ENCODE measurements at places on chromosomes 12 and 14. TPM values are rescaled to one million over a fixed set of nuclear protein-coding genes. Genes with fewer than 3 reads are reported as not detected.

DNA sequence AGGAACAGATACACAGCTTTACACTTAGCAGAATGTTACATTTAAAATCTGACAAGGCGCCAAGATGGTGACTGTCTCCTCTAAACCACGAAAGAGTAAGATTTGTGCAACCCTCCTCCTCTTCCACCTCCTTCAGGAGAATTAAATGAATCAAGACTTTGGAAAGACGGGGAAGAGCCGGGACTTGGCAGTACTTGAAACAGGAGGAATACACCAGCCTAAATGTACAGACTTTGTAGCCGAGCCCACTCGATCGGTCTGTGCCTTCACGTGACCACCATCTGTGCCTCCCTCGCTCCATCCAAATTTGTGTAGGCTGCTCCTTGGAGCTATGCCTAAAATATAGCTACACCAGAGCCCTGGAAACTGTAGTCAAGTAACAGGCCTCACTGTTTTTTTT, 38.3 kb downstream of the SSPN start:
- no peak for DNase-seq

- DNase-seq: no peak
Observed at GRCh38 chr14:104596927-104597351, 7.6 kb downstream of the TMEM179 start.

- DNase-seq: no peak
Observed at GRCh38 chr14:56648508-56649301, 69.1 kb downstream of the TMEM260 start.

DNA sequence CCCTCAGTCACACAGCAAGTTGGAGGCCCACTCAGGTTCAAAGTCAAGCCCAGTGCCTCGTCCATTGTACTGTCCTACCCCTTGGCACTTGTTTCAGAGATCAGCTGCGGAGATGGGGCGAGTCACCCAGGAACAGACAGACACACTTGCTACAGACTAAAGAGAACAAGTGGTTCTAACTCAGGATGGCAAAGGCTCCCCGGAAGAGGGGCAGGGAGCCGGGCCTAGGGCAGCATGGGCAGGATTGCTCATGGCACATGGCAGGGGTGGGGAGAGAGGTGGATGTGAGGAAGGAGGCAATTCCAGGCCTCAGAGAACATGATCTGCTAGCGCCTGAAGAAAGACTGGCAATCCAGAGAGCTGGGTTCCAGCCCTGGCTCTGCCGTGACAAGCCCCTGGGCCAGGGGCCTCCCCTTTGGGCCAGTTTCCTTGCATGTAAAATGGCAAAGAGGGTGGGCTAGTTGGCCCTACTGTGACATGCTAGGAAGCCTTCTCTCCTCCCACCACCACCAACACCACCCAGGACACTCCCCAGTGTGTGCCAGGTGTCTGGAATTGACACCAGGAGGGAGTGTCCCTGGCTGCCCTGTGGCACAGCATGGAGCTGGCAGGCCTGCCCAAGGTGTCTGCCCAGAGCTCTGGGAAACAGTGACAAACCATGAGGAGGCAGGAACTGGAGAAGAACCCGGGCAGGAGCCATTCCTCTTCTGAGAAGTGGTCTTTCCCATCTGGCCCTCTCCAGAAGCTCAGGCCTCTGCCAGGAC, 24.0 kb upstream of the IRF2BPL start:
- DNase-seq: no peak

- peak; percentile 17 for DNase-seq
Observed at GRCh38 chr12:27821259-27821973, 41.4 kb upstream of the MANSC4 start.

- no peak for DNase-seq
Observed at GRCh38 chr14:106211334-106211900, 685.0 kb downstream of the TMEM121 start.

DNA sequence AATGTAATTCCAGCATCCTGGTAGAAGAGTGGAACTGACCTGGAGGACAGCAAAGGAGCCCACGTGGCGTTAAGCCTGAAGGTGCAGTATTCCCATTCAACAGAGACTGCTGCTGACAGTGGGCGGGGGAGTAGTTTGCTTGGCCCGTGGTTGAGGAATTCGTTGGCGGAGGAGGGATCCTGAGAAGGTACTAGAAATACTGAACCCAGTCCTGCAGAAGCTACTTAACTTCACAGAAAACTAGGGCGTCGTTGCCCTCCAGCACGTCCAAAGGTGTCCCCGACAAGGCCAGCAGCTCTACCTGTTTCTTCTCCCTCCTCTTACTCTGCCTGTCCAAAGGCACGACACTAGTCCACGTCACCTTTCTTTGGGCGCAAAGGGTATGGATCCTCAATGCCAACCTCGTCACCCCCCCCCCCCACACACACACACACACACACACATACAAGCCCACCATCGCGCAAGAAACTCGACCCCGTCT, 303 bp downstream of the PUS7L start:
- no peak for DNase-seq

GRCh38 chr12:62605981-62606380, 139.4 kb downstream of the MON2 start:
- DNase-seq: no peak

- DNase-seq: no peak
Observed at GRCh38 chr12:125528281-125528680, 463.0 kb downstream of the AACS start.

- no peak for DNase-seq
Observed at GRCh38 chr14:50822501-50823042, 8.4 kb downstream of the NIN start.

DNA sequence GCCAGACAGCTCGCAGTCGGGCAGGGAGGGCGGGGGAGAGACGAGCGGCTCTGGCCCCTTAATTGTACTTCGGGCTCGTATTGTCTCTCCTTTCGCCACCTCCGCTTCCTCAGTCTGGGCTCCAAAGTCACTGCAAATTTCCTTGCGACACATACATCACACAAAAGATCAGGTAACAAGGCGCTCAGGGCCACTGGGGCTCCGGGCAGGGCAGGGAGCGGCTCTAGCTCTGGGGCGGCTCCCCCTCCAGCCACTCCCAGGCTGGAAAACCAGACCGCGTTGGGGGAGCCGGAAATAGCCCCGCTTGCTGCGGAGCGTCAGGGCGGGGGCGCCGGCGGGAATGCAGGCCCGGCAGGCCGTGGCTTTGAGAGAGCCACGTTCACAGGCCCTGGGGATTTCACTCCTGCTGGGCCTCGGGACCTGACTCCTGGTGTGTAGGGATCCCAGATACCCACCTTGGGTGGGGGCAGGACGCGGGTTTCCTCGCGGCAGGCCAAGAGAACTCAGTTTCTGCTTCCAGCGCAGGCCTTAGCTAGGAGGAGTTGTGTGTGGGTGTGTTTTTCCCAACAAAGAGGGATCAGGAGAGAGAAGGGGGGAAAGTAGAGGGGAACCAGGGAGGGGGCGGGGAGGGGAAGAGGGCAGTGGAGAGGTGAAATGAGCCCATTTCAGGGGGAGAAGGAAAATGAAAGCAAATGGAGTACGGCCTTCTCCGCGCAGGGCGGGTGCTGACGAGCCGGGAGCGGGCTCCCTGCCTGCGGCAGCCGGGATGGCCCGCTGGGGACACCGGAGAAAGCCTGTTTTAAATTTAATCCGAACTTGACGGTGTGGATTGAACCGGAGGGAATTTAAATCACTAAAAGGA, 4.4 kb upstream of the HOXC9 start:
- DNase-seq: peak; percentile 95

- no peak for DNase-seq
Observed at GRCh38 chr12:88181881-88182280, 39.8 kb downstream of the TMTC3 start.

- peak; percentile 84 for DNase-seq
Observed at GRCh38 chr14:101973356-101973755, 9.0 kb downstream of the DYNC1H1 start.

- no peak for DNase-seq
Observed at GRCh38 chr14:39025810-39026627, 77.0 kb downstream of the SEC23A start.

DNA sequence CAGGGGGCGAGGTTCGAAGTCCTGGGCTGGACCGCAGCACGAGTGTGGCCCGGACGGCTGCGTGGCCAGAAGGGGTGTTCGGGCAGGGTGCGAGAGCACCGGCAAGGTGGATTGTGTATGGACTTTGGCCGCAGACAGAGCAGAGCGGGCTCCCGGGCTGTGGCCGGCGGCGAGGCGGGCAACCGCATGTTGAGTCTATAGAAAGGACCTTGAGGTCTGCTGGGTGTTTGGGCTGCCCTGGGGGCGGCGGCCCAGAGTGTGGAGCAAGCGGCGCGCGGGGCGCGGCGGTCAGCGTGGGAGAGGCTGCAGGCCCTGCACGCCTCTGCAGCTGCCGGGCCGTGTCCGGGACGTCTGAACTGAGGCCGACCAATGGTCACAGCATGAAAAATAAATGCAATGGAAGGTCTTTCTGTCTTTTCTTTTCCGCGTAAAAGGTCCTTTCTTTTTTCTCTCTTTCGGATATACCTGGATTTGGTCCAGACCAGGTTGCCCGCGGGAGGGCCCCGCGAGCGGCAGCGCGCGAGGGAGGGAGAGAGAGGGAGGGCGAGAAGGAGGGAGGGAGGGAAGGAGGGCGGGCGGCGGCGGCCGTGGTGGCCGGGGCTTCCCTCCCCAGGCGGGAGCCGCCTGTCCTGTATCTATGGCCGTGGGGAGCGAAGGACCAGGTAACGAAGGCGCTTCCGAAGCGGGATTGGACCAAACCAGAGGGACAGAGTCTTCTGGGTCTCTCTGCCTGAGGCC, 5.5 kb upstream of the HOXC9 start:
- no peak for DNase-seq

Gene KLRC2
- not detected for total RNA-seq

Gene GPR84
- total RNA-seq: not detected

Gene GPRC5A
- total RNA-seq: 7.8 TPM

Gene RPGRIP1
- not detected for total RNA-seq

Gene ZFHX2
- total RNA-seq: 0.29 TPM

Gene CBLN3
- 1.3 TPM for total RNA-seq

Gene PPM1H
- total RNA-seq: 2.4 TPM

Gene B4GALNT3
- total RNA-seq: 35.8 TPM

Gene RNU6-7
- not detected for total RNA-seq

All from lower leg skin (tissue), 4 donors.